ENCODE measurements at places on chromosomes 6 and 20.

DNA sequence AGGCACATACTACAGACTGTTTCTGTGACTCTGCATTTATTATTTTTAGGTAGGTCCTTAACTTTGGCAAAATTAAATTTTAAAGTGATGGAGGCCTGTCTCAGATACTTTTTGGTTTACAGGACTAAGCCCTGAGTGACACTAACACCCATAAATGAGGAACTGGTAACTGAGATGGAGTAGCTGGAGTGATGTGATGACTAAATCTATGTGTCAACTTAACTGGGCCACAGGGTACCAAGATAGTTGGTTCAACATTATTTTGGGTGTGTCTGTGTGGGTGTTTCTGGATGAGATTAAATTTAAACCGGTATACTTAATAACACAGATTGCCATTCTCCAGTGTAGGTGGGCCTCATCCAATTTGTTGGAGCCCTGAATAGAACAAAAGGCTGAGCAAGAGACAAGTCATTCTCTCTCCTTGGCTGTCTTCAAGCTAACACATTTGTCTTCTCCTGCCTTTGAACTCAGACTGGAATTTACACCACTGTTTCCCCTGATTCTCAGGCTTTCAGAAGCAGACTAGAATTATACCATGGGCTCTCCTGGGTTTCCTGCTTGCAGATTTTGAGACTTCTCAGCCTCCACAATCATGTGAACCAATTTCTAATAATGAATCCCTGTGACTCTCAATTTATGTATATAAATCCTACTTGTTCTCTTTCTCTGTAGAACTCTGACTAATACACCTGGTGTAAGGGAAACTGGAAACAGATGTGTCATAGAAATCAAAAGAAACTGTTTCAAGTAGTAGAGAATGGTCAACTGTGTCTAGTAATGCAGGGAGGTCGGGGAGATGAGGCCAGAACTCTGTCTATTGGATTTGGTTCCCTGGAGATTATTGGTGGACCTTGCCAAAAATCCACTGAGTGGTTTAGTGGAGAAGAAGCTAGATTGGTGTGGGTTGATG is 579.2 kb downstream of the EPM2A start:
- no peaks in the 10 kb centered on the region for H3K36me3 ChIP-seq
- no peak for DNase-seq

- no peaks in the 10 kb centered on the region for H3K27me3 ChIP-seq
- no peak for DNase-seq
- no peak overlapping the region for H3K27ac ChIP-seq
Measured at GRCh38 chr6:18845896-18846295, 458.7 kb downstream of the RNF144B start.

DNA sequence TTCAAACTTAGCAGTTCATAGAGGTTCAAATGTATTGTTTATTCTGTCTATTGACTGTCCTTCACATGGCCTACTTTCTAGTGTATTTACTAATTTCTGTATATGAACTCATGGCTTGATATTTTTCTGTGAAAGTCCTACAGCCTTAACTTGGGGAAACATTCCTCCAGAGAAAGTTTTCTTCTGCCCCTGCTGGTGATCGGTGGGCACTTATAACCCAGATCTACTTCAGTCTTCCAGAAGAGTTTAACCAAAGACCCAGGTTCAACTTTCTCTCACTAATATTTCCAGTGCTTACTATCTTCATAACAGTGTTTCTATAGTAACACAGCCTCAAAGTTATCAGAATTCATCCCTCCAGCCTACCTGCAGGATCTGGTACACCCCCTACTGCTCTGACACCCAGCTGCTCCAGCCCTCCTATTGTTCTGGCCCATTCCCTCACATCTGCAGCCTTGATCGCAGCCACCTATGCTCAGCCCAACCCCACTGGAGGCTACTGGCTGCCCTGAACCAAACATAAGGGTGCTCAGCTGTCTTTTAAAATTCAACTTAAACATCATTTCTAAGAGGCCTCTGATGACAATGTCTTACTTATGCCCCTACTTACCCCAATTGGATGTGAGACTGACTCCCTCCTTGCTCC is 72.3 kb downstream of the TBX18 start:
- no peaks in the 10 kb centered on the region for H3K36me3 ChIP-seq
- no peak overlapping the region for H3K4me3 ChIP-seq
- no peak for DNase-seq

GRCh38 chr6:56637640-56638039 is 5.0 kb downstream of the DST start:
- no peaks in the 10 kb centered on the region for H3K36me3 ChIP-seq
- H3K4me1 ChIP-seq, result no peaks in the 10 kb centered on the region
- no peak overlapping the region for H3K27ac ChIP-seq
- H3K27me3 ChIP-seq, result no peaks in the 10 kb centered on the region

- no peaks in the 10 kb centered on the region for H3K4me1 ChIP-seq
- H3K27me3 ChIP-seq, result no peaks in the 10 kb centered on the region
- DNase-seq, result no peak
- no peak overlapping the region for H3K27ac ChIP-seq
- no peak overlapping the region for H3K4me3 ChIP-seq
Measured at GRCh38 chr6:134434019-134434942, 116.4 kb upstream of the SGK1 start.

DNA sequence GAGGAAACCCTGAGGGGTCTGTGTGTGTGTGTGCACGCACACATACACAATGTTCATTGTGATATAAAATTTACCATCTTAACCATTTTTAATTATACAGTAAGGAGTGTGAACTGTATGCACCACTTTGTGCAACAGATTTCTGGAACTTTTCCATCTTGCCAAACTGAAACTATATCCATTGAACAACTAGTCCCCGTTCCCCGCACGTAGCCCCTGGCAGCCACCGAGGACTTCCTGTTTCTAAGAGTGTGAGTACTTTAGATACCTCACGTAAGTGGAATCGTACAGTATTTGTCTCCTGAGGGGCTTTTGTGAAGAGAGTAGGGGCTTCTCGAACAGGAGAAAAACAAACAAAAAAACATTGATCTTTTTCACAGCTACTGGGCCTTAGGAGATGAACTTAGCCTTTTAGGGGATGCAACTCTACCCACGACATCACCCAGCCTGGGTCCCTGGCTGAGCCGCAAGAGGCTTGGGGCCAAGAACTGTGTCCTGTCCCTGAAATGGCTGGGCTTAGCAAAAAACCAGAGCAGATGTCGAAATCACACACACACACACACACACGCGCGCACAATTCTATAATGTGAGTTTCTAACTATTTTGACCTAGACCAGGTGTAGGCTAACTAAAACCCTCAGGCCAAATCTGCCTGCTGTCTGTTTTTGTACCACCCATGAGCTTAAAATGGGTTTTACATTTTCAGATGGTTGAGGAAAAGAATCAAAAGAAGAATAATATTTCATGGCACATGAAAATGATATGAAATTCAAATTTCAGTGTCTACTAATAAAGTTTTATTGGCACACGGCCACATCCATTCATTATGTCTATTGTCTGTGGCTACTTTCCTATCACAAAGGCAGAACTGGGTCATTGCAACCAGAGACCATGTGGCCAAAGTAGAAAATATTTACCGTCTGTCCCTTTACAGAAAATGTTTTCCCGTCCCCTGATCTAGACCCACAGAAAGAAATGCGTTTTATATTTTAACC is 144.2 kb downstream of the EYA2 start:
- H3K36me3 ChIP-seq, result no peaks in the 10 kb centered on the region
- H3K27ac ChIP-seq, result no peak overlapping the region
- no peaks in the 10 kb centered on the region for H3K4me1 ChIP-seq
- no peaks in the 10 kb centered on the region for H3K27me3 ChIP-seq
- H3K4me3 ChIP-seq, result no peak overlapping the region

- H3K27ac ChIP-seq, result no peak overlapping the region
- DNase-seq, result no peak
- no peaks in the 10 kb centered on the region for H3K36me3 ChIP-seq
- no peaks in the 10 kb centered on the region for H3K4me1 ChIP-seq
- H3K4me3 ChIP-seq, result no peak overlapping the region
- H3K27me3 ChIP-seq, result no peaks in the 10 kb centered on the region
Measured at GRCh38 chr6:112984899-112985298, 637.8 kb downstream of the RFPL4B start.

GRCh38 chr6:47141963-47142362 is 99.8 kb upstream of the ADGRF1 start:
- no peak overlapping the region for H3K4me3 ChIP-seq
- H3K4me1 ChIP-seq, result peaks cover 11% of the 10 kb centered on the region
- no peaks in the 10 kb centered on the region for H3K36me3 ChIP-seq
- DNase-seq, result no peak

- no peak for DNase-seq
- H3K27ac ChIP-seq, result no peak overlapping the region
- peaks cover 83% of the 10 kb centered on the region for H3K4me1 ChIP-seq
- H3K27me3 ChIP-seq, result no peaks in the 10 kb centered on the region
- H3K4me3 ChIP-seq, result no peak overlapping the region
Measured at GRCh38 chr20:24742436-24742835, 206.6 kb upstream of the CST7 start.

DNA sequence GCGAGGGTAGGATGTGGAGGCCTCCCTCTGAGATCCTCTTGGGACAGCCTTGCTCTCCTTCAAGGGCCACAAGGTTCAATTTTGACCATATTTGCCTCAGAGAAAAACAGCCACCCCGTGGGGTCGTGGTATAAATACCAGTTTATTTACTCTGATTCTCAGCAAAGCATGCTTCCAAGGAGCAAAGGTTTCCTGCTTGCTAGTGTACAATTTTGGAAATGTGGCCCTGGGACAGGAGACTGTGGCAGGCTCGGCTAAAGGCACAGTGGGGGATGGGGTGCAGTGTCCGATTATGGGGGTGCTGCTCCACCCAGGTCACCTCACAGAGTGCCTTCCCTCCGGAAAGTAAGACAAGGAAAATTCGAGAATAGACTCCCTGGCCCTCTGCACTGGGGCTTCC is 31.1 kb downstream of the RBM38 start:
- DNase-seq, result no peak
- H3K27me3 ChIP-seq, result peaks cover 3% of the 10 kb centered on the region
- H3K4me1 ChIP-seq, result peaks cover 16% of the 10 kb centered on the region
- no peak overlapping the region for H3K27ac ChIP-seq

GRCh38 chr6:117733341-117733740 is 58.1 kb downstream of the NUS1 start:
- H3K36me3 ChIP-seq, result no peaks in the 10 kb centered on the region
- no peak for DNase-seq
- no peaks in the 10 kb centered on the region for H3K4me1 ChIP-seq
- no peak overlapping the region for H3K4me3 ChIP-seq
- no peak overlapping the region for H3K27ac ChIP-seq
- no peaks in the 10 kb centered on the region for H3K27me3 ChIP-seq

DNA sequence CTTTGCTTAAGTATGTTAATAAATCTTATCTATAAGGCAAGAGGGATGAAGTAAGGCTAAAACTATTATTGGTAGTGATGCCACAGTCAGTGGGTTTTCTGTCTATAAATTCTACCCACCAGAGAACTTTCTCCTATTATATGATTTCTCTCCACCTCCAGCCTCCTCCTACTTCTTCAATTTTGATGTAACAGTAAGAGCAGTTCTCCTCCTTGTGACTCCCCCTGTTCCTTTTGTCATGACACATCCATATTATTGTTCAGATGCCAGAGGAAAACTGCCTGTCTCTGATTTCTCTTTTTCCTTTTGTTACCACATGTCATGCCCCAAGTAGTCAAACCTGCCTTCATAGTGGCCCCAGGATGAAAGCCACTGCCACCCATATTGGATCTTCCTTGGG is 9.1 kb upstream of the RCAN2 start:
- H3K27ac ChIP-seq, result no peak overlapping the region
- no peak for DNase-seq
- H3K4me1 ChIP-seq, result no peaks in the 10 kb centered on the region
- no peaks in the 10 kb centered on the region for H3K36me3 ChIP-seq

- H3K36me3 ChIP-seq, result peaks cover 28% of the 10 kb centered on the region
- peak within 1 kb of the TSS; percentile 97 for H3K4me3 ChIP-seq
- no peaks in the 10 kb centered on the region for H3K27me3 ChIP-seq
- H3K4me1 ChIP-seq, result peaks cover 46% of the 10 kb centered on the region
- DNase-seq, result no peak
Measured at GRCh38 chr20:57390604-57391438, at the start of gene RBM38. RBM38 (plus strand) TSS chr20:57391396; CDS start chr20:57391582, 186 bp downstream.

DNA sequence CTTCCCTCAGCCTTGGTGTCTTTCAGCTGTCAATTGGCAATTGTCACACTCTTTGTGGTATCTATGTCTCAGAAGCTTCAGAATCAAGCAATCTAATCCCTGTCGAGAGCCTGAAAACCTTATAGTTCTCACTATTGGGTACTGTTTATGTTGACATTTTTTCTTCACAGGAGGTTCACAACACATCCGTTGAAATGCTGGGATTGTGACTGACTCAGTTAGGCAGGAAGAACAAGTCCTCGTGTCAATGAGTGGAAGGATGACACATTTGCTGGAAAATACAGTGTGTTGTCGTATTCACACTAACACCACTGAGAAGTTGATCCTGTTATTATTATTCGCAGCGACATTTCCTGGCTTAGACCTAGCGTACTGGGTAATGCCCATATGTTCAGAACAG is 163.9 kb upstream of the CITED2 start:
- H3K4me3 ChIP-seq, result no peak overlapping the region
- no peaks in the 10 kb centered on the region for H3K36me3 ChIP-seq
- peaks cover 25% of the 10 kb centered on the region for H3K4me1 ChIP-seq
- H3K27ac ChIP-seq, result no peak overlapping the region
- DNase-seq, result no peak

DNA sequence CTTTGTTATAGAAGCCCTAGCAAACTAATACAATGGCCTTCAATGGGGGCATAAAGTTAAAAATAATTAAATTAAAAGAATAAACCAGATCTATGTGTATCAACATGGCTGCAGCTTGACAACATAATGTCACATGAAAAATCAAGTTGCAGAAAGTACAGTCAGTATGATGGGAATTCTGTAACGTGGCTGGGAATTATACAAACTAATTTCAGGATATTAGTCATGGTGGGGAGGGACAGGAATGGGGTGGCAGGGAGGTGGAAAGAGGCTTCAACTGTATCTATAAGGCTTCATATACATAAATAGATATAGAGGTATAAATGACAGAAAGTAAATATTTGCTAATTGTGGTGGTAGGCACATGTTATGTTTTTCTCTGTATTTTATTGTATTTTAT is 107.1 kb downstream of the UNC5CL start:
- DNase-seq, result no peak
- no peak overlapping the region for H3K4me3 ChIP-seq
- no peaks in the 10 kb centered on the region for H3K4me1 ChIP-seq
- no peak overlapping the region for H3K27ac ChIP-seq
- no peaks in the 10 kb centered on the region for H3K27me3 ChIP-seq
- H3K36me3 ChIP-seq, result no peaks in the 10 kb centered on the region

DNA sequence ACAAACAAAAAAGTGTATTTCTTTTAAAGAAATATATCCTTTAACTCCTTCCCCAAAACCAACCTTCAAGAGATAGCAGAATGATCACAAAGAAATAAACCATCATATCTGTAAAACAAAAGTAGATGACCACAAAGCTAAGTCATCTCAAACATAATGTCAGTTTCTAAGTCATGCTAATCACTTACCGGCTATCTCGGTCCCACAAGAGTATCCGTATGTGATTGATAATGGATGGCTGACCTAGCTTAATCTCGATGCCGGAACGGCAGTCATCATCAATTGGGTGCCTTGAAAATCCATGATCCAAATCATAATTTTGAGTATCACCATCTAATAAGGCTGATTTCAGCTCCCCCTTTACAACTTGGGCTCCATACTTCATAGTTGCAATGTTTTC is 59.7 kb downstream of the BTBD9 start:
- DNase-seq, result no peak
- no peak overlapping the region for H3K27ac ChIP-seq
- H3K36me3 ChIP-seq, result no peaks in the 10 kb centered on the region
- H3K4me3 ChIP-seq, result no peak overlapping the region
- H3K27me3 ChIP-seq, result no peaks in the 10 kb centered on the region
- no peaks in the 10 kb centered on the region for H3K4me1 ChIP-seq

Measured in thymus (tissue), 14 donors.